Thoracic aorta (tissue), 2 donors: ENCODE measurements at places on chromosomes 5 and 9.

DNA sequence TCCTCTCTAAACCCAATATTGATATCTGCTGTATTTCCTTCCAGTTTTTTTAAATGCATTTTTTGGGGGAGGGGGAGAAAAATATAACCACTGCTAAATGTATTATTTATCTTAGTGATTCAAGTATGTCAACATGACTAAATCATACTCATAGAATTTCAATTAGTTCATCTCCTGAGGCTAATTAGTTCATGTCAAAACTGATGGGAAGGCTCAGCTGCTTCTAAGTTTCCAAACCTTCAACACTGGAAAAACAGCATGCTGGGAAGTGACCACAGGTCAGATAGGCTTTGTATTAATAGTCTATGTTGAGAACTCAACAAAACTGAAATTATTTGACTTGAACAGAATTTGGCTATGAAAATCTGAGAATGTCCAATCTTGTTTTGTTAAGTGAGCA lies 118.7 kb downstream of the TTLL11 start:
- DNase-seq, result no peak

DNA sequence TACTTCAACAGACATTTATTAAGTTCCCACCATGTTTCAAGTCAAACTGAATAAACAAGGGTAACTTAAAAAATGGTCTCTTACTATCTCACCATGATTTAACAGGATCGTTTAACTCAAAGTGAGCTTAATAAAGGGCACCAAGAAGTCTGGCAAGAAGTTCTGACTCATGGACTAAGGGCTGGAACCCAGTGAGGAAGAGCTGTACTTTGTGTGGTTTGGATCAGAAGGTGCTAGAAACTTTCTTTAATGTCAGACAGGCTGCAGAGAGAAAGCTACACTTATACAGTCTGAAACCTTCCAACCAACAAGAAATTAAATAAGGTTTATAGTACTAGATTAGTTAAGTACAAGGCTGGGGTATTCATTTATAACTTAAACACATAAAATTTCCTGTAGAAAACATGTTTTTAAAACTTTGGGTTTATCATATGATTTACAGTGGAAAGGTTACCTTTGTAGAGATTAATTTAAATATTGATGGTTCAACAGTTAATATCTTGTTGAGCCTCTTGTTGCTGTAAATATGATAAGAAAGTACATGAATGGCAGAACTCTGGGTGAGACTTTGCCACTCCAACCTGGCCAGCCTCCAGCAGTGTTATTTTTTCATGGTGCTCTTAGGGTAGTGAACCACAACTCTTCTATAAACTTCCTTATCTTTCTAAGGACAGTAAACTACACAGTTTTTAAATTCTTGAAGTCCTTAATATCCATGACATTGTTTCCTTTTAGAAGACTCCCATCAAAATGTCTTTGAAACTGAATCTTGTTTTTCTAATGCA lies 162.8 kb downstream of the MAN2A1 start:
- no peak for DNase-seq

GRCh38 chr9:121071370-121071755 lies 3.4 kb upstream of the CNTRL start:
- DNase-seq, result no peak

GRCh38 chr5:149341876-149342275 lies 3.4 kb upstream of the GRPEL2 start:
- DNase-seq, result no peak

DNA sequence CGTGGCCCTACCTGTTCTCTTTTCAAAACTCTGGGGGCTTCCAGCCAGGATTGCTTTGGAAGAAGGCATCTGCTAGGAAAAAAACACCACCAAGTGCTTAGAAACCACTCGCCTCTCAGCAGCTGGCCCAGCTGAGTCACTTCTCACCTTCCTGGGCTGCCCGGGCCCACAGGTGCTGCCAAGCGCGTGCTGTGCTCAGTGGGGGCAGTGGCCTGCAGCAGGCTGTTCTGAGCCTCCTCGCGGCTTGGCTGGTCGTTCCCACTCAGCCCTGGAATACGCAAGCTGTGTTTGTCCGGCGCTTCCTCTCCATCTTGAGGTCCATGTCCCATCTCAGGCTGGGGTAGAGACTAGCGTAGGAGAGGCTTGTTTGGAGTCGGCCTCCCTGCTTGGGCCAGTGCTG lies 102.5 kb upstream of the FCN2 start:
- DNase-seq, result no peak

GRCh38 chr9:110334871-110335270 lies 2.8 kb downstream of the TXNDC8 start:
- no peak for DNase-seq

- no peak for DNase-seq
Observed at GRCh38 chr9:4559261-4560182, 69.3 kb downstream of the SLC1A1 start.

- no peak for DNase-seq
Observed at GRCh38 chr5:50766967-50767366, 100.5 kb downstream of the PARP8 start.

GRCh38 chr9:72526901-72527800 lies 5.7 kb downstream of the TMC1 start:
- DNase-seq, result no peak

GRCh38 chr5:163439092-163439425 lies 1.7 kb downstream of the CCNG1 start:
- no peak for DNase-seq

DNA sequence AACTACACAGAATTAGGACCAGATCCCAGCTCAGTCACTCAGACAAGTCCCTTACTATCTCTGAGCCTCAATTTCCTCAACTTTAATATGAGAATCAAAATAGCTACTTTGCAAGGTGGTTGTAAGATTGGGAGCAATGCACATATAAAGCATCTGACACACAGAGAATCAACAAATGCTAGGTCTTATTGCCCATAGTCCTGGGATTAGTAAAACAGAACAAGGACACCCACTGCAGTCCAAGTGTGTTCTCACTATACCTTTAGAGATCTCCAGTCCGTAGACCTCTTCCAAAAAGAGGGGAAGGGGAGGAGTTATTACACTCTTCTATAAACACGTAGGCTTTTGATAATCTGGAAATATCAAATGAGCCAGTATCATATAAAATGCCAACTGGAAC lies 190.0 kb downstream of the CCDC192 start:
- no peak for DNase-seq

DNA sequence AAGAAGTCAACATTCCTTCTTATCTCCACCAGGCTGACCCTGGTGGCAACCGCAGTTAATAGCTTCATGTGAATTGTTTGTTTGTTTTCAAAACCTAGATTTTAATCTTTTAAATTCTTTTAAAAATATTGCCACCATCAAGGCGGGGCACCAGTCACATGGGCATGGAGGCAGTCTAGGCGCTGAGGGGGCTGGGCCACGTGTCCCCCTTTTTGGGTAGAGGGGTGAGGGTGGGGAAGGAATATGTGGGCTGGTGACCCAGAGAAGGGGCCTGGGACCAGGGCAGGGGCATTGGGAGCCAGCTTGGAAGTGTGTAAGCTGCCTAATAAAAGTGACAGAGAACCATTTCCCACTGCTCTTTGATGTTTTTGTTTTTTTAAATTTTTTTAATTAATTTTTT lies 147.3 kb downstream of the GADD45G start:
- DNase-seq, result no peak

- no peak for DNase-seq
Observed at GRCh38 chr9:113564498-113565237, 101.1 kb downstream of the RGS3 start.

- DNase-seq, result no peak
Observed at GRCh38 chr5:88503041-88503345, 234.3 kb upstream of the TMEM161B start.

GRCh38 chr5:168820874-168821273 lies 241.7 kb upstream of the PANK3 start:
- no peak for DNase-seq

- DNase-seq, result no peak
Observed at GRCh38 chr5:32932241-32932935, 221.3 kb downstream of the NPR3 start.

- DNase-seq, result no peak
Observed at GRCh38 chr9:106596984-106597383, 266.0 kb upstream of the ZNF462 start.

DNA sequence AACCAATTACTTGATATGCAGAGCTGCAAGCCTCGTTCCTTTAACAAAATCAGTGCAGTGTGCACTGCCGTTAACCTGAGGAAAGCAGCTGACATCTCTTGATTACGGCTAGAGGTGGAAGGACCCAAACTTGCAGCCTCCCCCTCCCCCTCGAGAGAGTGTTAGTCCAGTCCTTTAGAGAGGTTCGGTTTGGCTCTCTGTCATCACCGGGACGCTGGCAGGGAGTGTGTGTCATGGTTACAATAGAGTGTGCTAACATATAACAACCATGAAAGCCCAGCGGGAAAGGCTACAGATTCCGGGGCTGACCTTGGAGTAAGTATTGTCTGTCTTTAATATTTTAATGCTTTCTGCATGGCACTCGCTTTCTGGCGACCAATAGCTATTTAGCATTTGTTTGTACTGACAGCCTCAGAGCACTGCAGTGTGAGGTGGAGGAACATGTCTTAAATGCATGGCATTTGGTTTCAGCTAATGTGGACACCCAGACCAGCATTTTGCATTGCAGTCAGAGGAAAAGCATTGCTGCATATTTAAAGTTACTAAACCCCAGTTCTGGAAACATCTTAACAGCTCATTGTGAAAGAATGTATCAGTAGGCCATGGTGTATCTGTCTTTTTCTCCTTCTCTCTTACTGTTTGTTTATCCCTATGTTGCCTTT lies 237.5 kb downstream of the CD180 start:
- no peak for DNase-seq

DNA sequence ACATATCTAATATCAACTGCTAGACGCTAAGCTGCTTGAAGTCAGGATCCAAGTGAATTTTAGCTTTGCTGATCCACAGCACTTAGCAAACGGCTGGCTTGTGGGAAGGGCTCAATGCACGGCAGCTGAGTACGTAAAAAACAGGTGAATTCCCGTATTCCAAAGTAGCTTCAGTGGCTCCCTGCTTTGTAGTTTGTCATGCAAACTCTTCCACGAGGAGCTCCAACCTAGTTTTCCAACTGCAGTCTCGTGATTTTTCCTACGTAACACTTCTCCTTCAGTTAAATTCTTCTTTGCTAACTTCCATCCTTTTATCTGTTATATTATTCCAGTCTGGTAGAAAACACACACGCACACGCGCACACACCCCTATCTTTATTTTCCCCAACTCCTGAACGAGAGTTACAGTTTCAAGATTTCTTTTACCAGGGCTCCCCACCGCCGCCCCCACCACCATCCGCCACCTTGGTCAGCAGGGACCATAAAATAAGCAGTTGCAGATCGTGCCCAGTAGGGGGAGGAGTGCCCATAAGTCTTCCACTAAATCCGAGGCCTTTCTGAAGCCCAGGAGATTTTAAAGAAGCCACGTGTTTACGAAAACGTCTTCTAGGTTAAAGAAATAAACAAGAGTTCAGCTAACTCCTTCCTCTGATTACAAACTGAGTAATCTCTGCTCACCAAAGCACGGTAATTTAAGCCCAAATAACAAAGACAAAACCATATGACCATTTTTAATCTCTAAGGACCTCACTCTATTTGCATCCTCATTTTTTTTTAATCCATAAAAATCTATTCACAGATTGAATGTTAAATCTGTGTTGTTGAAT lies 34.8 kb upstream of the TRIO start:
- peak; percentile 19 for DNase-seq

DNA sequence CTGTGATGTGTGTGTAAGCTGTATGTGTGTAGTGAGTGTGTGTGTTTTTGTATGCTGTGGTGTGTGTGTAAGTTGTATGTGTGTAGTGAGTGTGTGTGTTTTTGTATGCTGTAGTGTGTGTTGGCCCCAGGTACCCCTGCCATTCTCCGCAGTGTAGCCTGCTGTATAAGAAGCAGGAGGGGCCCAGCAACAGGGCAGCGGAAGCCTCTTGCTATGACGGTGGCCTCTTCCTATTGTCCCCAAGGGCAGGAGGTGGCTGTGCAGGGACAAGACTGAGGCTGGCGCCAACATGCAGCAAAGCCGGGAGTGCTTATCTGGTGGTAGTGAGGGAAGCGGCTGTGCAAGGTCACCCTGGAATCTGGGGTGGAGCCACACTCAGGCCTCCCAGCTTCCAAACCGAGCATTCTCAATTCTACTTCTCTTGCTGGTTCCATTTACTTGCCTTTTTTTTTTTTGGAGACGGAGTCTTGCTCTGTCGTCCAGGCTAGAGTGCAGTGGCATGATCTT lies 5.1 kb downstream of the SPAAR start:
- no peak for DNase-seq

- DNase-seq, result peak; percentile 56
Observed at GRCh38 chr9:127574072-127574993, 37.7 kb upstream of the STXBP1 start.

- no peak for DNase-seq
Observed at GRCh38 chr9:70801181-70801829, 320.1 kb downstream of the TRPM3 start.

- DNase-seq, result peak; percentile 9
Observed at GRCh38 chr9:71806901-71807307, 38.6 kb upstream of the CEMIP2 start.

DNA sequence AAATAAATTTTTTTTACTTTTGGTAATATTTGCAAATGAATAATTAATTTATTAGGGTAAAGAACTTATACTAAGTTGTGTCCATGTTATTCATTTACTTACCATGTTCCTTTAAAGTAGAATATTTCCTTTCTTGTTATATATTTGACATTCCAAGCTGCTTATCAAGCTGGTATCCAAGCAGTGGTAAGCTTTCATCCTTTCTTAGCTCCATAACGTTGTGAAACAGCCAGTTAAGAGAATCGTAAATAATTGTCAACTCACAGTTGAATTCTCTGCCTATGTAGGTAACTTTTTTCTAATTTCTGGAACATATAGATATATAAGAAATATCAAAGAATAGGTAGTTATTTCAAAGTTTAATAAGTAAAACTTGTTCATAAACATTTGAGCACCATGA lies 36.4 kb downstream of the SLC30A5 start:
- DNase-seq, result no peak

DNA sequence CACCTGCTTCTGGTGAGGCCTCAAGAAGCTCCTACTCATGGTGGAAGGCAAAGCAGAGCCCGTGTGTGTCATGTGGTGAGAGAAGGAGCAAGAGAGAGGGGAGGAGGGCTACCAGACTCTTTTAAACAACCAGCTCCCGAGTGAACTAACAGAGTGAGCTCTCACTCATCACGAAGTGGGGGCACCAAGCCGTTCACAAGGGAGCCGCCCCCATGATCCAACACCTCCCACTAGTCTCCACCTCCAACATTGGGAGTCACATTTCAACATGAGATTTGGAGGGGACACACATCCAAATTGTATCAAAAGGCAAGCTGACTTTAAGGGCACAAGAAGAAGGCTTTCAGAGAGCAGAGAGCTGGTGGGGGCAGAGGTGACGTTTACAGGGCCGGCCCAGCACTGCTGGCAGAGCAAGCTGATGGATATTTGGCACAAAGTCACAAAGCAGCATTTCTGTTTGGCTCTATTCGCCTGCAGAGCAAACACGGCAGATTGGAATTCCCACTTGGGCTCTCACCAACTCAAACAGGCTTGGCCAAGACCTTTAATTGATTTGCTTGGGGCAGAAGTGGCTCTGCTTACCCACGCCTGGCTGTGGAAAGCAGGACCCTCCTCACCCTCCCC lies 20.0 kb downstream of the PITX1 start:
- DNase-seq, result no peak

- DNase-seq, result no peak
Observed at GRCh38 chr5:76692651-76693050, 23.3 kb upstream of the F2R start.

GRCh38 chr9:99635032-99635431 lies 186.7 kb upstream of the NR4A3 start:
- DNase-seq, result no peak
